Bronchial epithelial cell (primary cell): ENCODE measurements at places on chromosomes 1 and 21.

DNA sequence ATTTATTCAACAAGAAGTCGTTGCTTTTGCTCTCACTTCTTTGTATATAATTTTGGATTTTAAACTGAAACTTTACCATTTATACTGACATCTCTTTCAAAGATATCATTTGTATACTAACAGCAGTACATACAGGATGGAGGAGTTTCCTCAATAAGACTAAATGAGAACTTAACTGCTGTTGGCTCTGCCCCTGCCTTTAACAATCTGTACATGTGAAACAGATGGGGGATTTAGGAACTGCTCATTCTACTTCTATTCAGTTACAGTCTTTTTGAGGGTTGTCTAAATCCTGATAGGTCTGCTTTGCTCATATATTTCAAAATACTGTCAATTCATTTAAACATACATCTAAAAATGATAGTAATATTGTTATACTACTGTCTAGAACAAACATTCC, 663.2 kb downstream of the ADGRL2 start:
- no peak for DNase-seq

DNA sequence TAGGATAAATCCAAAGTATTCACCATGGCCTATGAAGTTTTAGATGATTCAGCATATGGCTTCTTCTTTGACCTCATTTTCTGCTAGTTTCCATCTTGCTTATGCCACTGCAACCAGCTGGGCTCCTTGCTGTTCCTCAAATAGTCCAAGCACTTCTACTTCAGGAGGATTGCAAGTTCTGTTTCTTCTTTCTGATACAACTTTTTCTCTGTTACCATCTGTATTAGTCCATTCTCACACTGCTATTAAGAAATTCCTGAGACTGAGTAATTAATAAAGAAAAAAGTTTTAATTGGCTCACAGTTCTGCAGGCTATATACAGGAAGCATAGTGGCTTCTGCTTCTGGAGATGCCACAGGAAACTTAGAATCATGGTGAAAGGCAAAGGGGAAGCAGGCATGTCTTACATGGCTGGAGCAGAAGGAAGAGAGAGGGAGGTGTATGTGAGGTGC, 20.3 kb downstream of the PTGS2 start:
- DNase-seq: no peak

DNA sequence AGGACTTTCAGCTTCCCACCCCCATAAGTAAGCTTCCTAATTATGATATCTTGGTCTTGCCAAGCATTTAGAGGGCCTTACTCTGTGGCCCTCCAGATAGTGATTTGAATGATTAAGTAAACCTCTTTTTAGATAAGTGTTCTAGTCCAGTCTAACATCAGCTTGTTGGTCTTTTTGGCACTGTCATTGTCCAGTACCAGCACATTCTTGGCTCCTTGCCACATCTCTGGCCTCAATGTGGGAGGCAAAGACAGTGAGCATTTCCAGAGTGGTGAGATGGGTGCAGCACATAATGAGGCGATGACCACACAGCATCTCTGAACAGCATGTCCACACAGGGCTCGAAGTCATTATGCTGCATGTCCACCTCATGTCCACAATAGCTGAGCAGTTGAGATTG, 6.1 kb downstream of the CAPZA1 start:
- no peak for DNase-seq

- DNase-seq: no peak
Observed at GRCh38 chr1:57530206-57530910, 106.5 kb upstream of the DAB1 start.

DNA sequence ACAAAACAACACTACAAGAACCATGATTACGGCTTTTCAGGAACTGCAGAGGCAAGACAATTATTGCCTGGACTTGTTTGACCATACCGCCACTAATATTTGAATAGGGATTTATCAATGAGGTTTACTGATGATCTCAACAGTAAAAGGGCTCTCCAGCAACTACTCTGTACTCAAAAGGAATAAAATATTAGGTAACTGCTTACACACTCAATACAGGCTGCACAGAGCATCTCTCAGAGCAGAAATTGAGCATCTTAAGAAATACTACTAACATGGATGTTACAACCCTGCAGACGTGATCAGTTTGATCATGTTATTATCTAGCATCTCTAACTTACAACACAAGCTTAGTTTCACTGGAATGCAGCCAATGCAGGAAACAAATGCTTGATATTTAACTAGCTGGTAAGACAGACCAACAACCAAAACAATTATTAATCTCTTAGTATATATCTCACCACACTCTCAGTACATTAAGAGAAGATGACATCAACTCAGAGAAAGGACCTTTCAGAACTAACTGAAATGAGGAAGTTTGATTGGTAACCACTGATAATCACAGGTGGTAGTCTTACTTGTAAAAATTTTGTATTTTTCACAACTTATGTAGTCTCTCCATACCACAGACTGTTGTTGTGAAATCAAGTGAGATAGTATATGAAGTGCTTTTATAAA, 52.2 kb downstream of the PUM1 start:
- peak; percentile 86 for DNase-seq

DNA sequence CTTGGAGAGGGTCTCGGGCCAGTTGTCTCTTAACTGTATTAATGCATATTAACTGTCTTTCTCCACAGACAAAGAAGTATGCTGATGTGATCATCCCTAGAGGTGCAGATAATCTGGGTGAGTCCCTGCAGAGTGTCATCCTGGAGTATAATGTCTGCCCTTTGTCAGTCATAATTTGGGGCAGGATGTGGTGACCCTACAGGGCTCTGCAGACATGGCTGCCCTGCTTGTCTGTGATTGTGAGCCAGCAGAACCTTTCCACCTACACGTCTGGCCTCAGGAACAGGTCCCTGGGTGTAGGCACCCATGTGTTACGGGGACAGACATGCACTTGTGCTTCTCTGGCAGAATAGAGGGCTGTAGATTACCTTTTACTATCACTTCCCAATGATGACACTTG, 78.4 kb downstream of the UCK2 start:
- DNase-seq: no peak

DNA sequence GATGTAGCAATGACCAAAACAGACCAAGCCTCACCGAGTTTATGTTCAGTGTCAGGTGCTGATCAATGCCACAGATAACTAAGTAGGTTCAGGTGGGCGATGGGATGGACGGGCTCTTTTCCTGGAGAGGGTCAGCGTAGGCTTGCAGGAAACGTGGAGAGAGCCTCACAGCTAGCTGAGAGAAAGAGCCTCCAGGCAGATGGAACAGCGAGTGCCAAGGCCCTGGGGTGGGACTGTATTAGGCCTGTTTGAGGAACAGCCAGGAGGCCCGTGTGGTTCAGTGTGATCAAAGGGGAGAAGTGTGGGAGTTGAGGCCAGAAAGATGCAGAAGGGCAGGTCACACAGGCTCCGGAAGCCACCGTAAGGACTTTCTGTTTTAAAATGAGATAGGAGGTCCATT, 7.3 kb upstream of the UTS2 start:
- no peak for DNase-seq

GRCh38 chr1:210434223-210434622, 105.5 kb downstream of the HHAT start:
- no peak for DNase-seq

DNA sequence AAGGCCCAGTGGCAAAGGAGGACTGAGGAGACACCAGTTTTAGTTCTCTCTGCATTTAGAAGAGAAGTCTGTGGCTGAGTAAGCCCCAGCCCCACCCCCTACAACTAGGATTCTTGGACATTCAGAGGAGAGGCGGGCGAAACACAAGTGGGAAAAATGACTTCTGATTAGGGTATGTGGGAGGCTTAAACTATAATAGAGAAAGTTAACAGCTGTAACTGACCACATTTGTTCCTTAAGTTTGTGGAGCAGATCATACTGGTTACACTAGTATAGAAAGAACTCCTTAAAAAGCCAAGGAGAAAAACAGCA, 11.2 kb upstream of the TRIM33 start:
- no peak for DNase-seq

- no peak for DNase-seq
Observed at GRCh38 chr1:44539991-44540730, 134.1 kb downstream of the TMEM53 start.

DNA sequence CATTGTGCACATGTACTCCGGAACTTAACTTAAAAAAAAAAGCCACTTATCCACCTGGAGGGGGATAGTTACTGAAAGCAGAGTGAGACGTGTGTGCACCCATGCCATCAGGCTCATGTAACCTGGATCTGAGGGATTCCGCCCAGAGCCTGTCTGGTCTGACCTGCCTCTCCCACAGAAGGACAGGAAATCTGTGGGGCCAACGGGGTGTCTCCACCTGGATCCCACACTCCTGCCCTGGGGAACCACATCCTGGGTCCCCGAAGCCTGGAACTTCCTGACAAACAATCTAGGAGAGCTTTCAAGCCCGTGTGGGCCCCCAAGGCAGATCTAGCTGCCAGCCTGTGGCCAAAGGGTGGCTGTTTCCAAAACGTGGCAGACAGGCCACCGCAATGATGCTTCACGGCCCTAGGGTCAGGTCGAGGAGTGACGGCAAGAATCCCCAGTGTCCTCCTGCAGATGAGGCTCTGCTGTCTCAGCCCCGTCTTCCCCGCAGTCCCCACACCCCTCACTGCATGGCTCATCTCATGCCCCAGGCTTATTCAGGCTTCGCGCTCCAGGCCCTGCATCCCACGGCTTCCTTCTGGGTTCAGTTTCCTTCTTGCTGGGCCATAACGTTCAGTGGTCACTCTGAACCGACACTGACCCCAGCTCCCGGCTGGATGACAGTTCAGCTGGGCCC, 21.0 kb upstream of the PCBP3 start:
- DNase-seq: no peak

DNA sequence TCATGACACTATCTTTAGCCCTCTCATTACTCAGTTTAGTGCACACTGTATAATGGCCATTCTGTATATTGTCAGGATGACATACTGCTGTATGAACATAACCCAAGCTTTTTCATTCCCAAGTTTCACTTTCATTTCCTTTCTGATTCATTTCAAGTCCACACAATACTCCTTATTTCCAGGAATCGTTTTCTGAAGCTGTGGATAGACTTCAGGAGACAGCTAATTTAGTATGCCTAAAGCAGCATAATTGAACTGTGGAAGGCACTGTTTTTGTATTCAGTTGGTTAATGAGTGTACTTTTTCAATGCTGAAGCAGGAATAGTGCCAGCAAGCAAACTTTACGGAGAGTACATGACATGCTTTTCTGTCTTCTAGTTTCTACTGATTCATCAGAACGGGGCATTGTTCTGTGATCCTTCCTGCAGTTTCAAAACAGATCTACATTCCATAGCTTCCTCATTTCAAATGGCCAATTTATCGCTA, 578.5 kb upstream of the ZP4 start:
- DNase-seq: no peak

GRCh38 chr1:1802871-1803270, 24.6 kb upstream of the NADK start:
- DNase-seq: no peak

DNA sequence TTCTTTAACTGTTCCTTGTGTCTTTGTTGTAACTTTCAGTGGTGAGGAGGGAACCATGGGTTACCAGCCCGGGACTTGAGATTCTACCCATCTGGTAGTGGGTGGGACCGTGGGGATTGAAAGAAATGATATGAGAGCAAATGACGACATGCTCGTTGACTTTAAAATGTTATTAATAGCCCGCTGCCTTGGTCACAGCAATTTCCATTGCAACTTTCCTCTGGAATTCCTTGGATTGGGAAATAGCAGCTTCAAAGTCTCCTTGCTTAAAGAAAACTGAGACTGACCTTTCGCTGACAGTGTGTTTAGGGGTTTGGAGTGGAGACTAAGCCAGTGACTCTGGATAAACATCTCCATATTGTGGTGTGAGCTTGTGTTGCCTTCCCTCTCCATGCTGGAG, 44.2 kb upstream of the MARK1 start:
- DNase-seq: no peak

DNA sequence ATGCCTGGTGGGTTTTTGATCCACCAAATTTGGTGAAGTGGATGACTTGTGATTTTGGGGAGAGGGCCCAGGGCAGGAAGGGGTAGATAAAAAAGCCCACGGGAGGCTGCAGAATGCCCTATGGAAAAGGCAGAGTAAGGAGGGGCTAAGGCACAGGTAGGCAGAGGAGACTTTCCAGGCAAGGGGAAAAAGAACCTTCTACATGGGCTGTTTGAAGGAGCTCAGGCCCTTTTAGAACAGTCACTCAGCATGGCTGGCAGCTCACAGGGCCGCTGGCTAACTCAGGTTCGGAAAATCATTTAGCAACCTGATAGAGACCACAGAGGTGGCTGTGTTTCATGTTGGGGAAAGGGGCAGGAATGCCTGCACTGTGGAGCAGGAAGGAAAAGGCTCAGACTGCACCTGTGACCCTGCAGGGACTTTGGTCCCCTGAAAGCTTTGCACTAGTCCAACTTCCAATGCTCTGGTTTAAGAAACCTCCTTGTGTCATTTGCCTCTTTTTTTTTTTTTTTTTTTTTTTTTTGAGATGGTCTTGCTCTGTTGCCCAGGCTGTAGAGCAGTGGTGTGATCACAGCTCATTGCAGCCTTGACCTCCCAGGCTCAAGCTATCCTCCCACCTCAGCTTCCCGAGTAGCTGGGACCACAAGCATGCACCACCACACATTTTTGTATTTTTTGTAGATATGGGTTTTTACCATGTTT, 58.5 kb upstream of the ENAH start:
- DNase-seq: no peak

DNA sequence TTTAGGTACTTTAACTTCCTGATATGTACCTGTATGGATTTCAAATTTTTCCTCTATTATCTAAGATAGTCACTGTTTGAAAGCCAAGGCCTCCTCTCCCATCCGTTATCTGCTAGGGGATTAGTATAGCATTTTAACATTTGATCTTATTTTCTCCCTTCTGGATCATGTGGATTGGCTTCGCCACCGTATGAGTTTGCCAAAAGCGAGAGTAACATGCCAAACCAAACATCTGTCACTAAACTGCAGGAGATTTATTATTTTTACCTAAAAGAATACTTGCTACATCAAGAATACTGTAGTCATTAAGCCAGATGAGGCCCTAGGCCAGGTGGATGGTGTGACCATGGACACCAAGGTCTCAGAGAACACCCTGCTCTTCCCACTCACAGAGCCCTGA, 28.5 kb upstream of the EEIG2 start:
- DNase-seq: no peak

- DNase-seq: no peak
Observed at GRCh38 chr21:37800456-37801061, 115.7 kb downstream of the KCNJ6 start.

- peak; percentile 64 for DNase-seq
Observed at GRCh38 chr1:192550922-192551534, 24.5 kb upstream of the RGS1 start.

- no peak for DNase-seq
Observed at GRCh38 chr1:146001709-146002108, 5.3 kb upstream of the TXNIP start.

GRCh38 chr1:959731-960362, 537 bp upstream of the KLHL17 start:
- no peak for DNase-seq

DNA sequence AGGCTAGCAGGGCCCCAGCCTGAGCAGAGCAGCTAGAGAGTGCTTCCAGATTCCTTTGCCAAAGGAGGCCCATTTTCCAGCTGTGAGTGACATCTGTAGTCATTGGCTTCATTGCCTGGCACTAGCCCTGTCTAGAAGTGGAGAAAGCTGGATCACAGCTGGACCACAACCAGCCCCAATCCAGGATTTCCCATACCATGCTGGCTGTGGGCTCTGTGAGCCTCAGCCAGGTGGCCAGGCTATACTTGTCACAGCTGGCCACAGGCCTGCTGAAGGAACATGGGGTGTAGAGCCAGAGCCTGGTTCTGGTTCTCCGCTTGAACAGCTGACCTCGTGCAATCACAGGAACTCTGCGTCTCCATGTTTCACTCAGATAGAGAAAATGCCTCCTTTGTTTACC, 36.6 kb downstream of the RIMKLA start:
- no peak for DNase-seq
